ENCODE measurements at places on chromosomes 4 and X. TPM values are rescaled to one million over a fixed set of nuclear protein-coding genes. Genes with fewer than 3 reads are reported as not detected.

DGKK gene
- total RNA-seq, result not detected

CLDN22 gene
- total RNA-seq, result not detected

SAGE1 gene
- total RNA-seq, result not detected

FGFBP2 gene
- total RNA-seq, result 6.3 TPM

TLL1 gene
- not detected for total RNA-seq

MAGEB10 gene
- total RNA-seq, result not detected

DNA sequence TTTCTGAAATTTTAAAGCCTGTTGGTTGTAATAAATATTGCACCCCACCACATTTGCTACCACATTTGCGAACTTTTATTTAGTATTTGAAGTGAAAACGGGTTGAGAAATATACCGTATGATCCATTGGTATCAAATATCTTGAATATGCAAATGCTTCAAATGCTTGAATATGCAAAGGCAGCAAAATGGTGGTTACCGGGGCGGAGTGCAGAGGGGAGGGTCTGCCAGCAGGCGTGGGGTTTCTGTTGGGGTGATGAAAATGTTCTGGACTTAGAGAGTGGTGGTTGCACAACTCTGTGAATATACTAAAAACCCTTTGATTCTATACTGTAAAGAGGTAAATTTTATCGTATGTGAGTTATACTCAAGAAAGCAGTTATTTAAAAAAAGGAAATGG is 35.3 kb downstream of the SHROOM2 start:
- no peak for DNase-seq

DNA sequence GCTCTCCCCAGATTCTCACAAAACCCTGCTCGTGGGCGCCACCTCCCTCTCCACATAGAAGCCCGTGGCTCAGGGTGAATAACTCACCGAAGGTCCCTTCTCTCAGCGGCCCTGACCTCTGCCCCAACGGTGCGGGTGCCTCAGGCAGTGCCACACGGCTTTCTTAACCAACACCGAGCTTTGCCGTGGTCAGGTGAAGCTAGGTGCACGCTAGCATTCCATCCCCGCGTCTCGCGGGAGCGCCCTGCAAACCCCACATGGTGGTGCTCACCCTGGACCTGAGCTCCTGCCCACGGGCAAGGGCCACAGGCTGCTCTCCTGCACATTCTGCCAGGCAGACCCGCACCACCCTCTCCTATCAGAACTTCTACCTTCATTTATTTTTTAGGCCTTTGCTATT is 18.4 kb downstream of the LRPAP1 start:
- no peak for DNase-seq

DNA sequence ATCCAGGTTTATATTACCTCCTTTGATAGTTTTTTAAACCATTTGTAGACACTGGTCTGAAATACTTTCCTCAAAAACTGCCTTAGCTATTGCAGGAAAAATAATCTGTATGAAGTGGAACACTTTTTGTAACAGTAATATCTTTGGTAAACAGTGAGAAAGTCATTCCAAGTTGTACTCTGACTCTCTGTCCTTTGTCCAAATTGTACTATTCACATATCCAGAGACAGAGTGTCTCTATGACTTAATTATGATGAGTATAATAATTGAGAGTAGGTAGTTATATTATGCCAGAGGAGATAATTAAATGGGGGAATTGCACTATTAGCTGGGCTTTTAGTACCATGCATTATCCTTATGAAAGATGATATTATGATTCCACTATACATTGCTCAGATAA is 112.6 kb upstream of the LCORL start:
- no peak for DNase-seq

DNA sequence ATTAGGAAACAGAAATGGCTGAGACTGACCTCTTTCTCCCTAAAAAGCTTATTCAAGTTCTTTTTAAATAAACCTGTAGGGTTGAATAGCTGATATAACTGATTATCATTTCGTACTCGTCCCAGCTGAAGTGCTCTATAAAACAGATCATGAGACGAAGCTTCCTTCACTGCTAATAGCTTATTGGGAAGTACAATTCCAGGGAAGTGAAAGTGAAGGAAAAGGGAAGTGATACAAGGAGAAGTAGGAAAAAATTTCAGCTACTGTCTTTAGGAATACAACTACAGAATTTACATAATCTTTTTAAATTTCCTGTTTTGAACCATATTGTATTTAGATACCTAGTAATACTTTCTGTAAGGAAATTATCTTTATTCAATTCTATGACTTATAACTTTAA is 103.0 kb downstream of the SNCA start:
- DNase-seq, result no peak

GRCh38 chrX:53630261-53630660 is 56.3 kb downstream of the HUWE1 start:
- no peak for DNase-seq

DNA sequence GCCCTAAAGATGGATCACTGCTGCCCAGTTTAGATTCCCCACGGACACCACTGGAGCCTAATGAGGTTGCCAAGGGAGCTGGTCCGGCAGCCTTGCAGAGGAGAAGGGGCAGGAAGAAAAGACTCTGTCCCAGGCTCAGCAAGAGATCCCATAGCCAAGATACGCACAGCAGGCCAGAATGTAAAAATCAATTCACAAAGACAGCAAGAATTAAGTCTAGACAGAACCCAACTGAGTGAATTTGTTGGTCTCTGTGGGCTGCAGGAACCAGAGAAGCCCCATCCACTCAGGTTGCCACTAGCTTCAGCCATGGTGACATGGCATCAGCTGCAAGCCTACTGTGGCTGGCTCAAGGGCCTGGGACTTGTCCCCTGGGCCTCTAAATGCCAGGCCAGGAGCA is 22.9 kb downstream of the TSC22D3 start:
- DNase-seq, result no peak

- no peak for DNase-seq
Measured at GRCh38 chr4:5003372-5003857, 15.8 kb downstream of the CYTL1 start.

- DNase-seq, result no peak
Measured at GRCh38 chr4:69828828-69829227, 31.1 kb downstream of the SULT1E1 start.

DNA sequence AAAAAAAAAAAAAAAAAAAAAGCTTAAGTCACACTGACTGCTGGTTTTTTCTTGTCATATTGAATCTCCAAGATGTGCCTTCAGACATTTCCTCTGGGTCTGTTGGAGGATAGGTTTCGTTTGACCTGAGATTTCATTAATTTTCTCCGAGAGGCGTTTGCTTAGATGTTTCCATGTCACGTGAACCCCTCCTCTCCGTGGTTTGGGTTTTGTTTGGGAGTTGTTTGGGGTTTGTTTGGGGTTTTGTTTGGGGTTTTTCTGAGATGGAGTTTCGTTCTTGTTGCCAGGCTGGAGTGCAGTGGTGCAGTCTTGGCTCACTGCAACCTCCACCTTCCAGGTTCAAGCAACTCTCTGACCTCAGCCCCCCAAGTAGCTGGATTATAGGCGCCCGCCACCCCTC is 40.8 kb upstream of the DHRSX start:
- no peak for DNase-seq

DNA sequence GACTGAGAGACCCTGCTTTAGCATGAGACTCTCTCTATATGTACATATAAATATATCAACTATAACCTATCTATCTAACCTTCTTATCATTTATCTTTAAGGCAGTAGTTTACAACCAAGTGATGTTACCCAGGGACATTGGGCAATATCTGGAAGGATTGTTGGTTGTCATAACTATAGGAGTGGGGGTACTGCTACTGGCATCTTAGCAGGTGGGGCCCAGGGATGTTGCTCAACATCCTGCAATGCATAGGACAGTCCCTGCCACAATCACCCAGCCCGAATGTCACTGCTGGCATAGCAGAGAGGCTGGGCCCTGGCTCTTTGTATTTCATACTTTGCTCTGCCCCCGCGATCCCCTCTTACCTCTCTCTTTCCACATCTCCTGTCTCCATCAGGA is 397.7 kb downstream of the IL15 start:
- no peak for DNase-seq

DNA sequence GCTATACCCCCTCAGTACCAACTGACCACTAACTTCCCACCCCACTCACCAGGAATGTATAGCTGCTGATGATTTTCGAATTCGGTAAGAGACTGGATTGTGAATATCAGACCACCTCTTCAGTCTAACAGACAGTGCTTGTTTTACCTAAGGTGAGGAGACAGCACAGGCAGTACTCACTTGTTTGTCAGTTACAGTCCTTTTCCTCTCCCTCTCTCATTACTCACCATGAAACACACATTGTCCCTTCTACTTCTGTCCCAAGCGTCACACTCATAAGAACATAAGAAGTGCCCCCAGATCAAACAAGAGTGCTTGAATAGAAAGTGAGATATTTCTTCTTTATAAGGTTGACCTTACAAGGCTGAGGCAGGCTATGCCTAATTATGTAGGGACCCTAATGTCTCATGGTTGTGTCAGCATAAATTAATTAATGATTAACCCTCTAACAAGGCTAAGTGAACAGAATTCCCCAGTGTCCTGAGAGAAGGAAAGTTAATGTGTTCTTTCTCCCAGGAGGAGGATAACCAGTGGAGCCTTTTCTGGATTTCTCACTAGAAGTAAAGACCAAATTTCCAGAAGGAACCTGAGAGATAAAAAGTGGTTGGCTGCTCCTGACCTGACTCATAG is 32.2 kb downstream of the ZCCHC12 start:
- DNase-seq, result no peak

DNA sequence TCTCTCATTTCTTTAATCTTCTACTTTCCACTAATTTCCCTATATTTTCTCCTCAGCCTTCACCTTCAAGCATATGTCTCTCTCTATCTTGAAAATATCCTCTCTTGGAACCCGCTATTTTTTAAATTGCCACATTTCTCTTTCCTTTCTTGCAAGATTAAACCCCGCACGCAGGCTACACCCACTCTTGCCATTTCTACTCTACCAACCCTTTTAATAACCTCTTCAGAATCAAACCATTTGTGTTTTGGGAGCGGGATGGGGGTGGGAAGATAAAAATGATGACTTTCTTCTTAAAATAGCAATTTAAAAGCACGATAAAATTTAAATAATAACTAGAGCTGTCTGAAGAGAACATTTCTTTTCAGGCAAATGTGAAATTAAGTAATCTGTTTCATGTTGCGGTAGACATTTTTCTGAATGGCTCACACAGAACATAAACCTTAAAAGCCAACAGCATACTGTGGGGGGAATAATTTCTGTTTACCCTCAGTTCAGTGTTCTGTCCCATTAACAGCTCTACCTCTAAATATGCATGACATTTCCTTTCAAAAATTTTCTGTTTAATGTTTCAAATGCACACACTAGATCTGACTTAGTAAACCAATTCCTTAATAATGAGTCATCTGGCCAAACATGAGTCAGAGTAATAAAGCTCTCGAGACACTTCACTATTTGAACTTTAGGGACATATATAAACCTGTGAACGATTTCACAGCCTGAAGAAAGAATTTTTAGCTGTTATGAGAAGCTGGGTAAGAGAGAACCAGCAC is 20.5 kb downstream of the ARSJ start:
- no peak for DNase-seq

DNA sequence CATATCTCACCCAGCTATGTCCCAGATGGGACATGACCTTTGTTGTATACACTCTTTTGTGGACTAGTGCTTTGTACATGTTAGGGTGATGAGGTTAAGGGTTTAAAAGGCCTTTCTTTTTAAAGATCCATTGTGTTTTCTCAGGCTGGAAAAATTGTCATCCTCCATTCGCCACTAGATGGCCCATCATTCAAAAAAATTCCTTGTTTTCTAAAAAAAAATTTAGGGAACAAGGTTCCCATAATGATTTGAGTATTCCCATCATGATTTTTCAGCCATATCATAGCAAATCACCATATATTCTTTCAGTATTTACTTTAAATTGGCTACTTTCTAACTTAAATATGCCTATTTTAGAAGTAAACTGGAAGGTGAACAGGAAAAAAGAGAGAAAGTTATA is 91.9 kb upstream of the TMEM164 start:
- DNase-seq, result no peak

DNA sequence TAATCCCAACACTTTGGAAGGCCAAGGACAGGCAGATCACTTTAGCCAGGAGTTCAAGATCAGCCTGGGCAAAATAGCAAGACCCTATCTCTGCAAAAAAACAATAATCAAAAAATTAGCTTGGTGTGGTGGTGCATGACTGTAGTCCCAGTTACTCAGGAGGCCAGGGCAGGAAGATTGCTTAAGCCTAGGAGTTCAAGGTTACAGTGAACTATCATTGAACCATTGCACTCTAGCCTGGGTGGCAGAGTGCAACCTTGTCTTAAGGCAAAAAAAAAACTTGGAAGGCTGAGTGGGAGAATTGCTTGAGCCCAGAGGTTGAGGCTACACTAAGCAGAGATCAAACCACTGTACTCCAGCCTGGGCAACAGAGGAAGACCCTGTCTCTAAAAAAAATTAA is 5.2 kb upstream of the FRYL start:
- no peak for DNase-seq

GRCh38 chr4:128841402-128841801 is 31.9 kb downstream of the JADE1 start:
- DNase-seq, result no peak

DNA sequence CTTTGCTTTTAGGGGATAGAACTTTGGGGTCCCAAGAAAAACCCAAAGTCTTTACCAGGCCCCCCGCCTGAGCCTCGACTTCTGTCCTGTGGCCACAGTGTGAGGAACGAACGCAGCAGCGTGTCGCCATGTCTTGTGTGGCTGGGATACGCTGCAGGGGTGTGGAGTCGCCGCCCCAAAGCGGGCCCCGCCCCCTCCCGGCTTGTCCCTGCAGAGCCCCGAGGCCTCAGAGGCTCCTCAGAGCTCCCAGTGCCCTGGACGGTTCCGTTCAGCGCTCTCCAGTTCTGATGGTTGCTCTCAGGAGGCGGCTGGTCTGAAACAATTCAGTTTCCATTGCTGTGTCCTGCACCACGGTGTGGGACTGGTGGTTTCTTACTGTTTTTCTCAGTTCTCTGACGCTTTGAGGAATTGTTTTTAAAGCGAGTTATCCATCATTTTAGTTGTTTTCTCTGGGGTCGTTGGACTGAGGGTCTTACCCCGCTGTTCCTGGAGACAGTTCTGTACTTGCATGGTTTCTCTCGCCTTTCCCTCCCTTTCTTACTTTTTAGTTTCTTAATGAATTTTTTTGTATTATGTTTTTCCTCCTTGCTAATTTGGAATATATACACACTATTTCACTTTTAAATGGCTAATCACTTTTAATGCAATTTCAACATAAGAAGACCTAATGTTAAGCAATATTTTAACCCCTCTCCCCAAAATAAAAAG is 1.6 kb upstream of the IDUA start:
- peak; percentile 84 for DNase-seq

DNA sequence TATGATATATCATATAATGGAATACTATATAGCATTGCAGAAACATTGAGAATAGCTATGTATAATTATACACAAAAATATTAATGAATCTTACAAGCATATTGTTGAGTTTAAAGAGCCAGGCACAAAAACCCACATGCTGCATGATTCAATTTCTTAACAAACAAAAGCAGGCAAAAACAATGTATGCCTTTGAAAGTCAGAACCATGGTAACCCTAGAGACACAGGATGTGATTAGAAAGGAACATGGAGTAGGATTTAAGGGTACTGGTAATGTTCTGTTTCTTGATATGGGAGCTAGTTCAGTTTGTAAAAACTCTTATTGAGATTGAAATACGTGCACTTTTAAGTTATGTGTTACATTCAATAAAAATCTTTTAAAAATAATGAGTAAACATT is 21.5 kb downstream of the CXCL8 start:
- no peak for DNase-seq
